Stimulated activated CD4-positive, alpha-beta T cell treated with anti-CD3 and anti-CD28 coated beads, Interleukin-1b, Interleukin-23, amount 100 ng/mL, for 4 hours (primary cell): ENCODE measurements at places on chromosomes 4 and X.

- no peak for DNase-seq
These were observed 106.1 kb downstream of the WWC2 start for GRCh38 chr4:183205193-183205592.

- no peak for DNase-seq
These were observed 8.6 kb downstream of the TCEAL7 start for GRCh38 chrX:103338663-103339062.

- no peak for DNase-seq
These were observed 174.5 kb downstream of the SMIM20 start for GRCh38 chr4:26088433-26088928.

DNA sequence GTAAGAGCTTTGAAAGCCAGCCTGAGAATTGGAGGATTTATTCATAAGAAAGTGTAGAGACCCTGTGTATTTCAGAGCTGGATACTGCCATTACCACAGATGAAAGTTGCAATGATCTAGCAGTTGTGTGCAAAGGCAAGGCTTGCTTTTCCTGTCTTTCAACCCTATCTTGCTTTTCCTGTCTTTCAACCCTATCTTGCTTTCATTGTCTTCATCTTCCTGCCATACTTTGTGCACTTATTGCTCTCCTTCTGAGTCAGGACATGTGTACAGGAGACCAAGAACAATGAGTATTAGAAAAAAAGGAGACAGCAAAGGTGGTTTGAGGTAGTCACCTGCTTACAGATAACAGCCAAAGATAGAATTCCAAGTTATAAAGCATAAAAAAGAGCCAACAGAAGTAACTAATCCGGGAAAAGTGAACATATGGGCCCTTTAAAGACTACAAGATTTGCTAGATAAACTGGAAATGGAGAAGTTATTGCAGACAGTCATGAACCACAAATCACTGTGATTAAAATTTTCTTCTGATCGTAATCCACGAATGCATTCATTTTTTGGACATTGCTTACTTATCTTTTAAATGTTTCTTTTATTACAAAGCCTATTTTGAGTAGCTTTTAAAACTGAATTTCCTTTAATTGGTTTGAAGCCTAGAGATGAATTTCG, 17.2 kb downstream of the C1QTNF7 start:
- no peak for DNase-seq

- DNase-seq: no peak
These were observed 89.7 kb upstream of the CBR4 start for GRCh38 chr4:169099771-169100180.

DNA sequence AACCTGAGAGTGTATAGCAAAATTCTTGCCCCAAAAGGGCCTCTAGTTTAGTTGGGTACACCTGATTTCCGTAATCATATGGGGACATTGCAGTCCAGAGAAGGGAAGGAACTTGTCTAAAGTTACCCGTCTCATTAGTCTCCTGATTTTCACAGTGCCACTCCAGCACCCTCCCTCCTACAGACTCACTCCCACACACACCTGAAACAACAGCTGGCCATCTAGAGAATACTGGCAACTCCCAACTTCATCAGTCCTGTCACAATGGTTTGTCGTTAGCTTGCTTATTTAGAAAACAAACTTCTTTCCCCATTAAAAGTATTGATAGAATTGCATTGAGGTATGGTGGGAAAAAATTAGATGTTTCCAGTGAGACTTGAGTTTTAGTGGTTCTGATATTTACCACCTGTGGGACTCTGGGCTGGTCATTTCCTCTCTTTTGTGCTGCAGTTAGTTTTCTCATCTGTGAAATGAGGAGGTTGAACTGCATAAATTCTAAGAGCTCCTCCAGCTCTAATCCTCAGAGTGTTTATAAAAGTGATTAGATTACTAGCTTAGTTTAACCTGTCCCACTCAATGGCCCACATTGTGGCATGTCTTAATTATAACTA, 1.7 kb downstream of the IL13RA1 start:
- DNase-seq: no peak

GRCh38 chr4:22667332-22667940, 25.3 kb upstream of the GBA3 start:
- no peak for DNase-seq

DNA sequence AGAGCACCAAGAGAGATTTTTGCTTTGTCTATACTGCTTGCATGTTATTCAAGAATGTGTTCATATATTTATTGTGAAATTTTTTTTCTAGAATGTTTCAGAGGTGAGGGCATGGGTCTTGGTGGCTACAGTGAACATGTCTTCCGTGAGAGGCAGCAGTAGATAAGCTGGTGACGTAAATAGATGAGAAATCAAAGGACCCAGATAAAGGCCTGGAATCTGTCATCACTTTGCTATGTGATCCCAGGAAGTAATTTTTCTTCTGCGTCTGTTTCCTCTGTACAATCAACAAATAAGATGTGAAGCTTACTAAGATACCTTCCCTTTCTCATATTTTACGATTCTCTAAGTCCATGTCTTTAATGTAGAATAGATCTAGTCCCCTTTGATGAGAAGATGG, 129.1 kb downstream of the COL4A6 start:
- no peak for DNase-seq

- DNase-seq: no peak
These were observed 120.9 kb upstream of the NOCT start for GRCh38 chr4:138894709-138895108.

DNA sequence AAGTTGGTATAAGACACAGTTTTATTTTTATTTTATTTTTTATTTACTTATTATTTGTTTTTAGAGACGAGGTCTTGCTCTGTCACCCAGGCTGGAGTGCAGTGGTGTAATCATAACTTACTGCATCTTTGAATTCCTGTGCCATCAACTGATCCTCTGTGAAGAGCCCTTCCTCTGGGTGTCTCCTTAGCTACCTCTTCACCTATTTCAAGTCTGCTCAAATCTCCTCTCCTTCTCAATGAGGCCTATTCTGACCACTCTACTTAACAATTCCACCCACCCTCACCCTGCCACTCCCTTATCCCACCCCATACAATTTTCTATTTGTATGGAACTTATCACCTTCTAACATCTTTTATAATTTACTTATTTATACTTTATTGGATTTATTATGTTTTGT, 183.4 kb downstream of the PPP3CA start:
- no peak for DNase-seq

DNA sequence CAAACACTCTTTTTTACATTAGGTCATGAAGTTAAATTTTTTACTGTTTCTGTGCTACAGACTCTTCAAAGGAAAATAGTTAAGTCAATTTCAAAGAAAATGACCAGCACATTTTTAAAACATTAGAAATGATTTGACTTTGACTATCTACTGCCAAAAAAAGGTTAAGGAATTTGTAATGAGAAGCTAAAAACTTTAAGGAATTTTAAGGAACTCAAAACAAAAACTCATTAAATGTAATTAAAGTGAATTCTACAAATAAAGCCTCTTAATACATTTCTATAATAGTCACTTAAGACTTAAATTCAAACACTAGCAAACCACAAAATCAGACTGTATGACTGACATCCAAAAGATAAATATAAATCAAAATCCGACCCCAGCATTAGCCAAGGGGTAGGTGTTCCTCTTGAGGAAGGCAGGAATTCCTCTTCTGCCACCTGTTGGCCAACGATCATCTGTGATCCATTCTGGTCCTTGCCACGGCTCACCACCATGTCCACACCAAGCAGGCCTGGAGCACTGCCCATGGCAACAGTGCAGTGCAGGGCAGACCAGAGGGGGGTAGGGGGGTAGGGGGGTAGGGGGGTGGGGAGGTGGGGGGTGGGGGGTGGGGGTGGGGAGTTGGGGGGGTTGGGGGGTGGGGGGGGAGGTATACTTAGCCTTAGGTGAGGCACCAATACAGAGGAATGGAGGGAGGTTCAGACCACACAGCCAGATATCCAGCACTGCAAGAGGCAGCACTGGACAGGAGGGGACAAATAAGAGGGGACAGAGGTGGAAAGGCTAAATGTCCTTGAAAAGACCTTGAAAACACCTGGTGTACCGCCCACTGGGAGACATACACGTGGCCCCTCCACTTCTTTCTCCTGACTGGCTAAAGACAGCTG, 287.4 kb downstream of the CHIC1 start:
- no peak for DNase-seq

DNA sequence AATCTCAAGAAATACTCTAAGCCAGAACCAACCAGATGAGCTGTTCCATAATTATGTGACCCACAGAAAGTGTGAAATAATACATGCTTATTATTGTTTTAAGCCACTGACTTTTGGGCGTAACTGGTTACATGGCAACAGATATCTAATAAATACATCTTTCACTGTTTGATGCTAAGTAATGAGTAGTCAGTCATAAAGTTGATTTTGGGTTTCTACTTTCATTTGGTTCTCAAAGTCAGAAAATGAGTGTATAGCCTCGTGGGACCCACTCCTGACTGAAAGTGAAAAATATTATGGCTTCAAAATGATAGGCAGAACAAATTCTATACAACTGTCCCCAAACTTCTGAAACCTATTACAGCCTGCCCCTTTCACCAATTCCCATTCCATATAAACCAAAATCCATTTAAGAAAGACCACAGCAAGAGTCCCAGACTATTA, 88.0 kb upstream of the CBR4 start:
- DNase-seq: no peak

- no peak for DNase-seq
These were observed 404.6 kb upstream of the PITX2 start for GRCh38 chr4:111027526-111027925.

- DNase-seq: no peak
These were observed 273.9 kb downstream of the BCOR start for GRCh38 chrX:39823854-39824253.

DNA sequence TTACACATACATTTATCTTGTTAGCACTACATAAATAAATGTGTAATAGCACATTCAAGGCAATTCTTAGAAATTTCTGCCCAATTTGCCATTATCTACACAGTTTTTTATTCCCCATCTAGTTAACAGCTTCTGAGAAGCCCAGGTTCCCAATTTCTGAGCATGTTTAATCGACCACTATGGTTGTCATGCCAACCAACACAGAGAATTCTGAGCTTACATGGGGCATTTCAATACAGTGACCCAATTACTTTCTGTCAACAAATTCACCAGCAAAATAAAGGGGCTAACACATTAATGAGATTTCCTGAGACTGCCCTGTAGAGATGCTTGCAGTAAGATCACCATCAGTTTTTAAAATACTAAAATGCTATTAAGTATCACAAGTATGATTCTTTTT, 22.0 kb downstream of the GPM6A start:
- DNase-seq: no peak

GRCh38 chrX:9749146-9749692, 16.4 kb downstream of the GPR143 start:
- no peak for DNase-seq

- DNase-seq: no peak
These were observed 106.1 kb downstream of the PRDM5 start for GRCh38 chr4:120816296-120816965.

- DNase-seq: no peak
These were observed 426.3 kb downstream of the KCNIP4 start for GRCh38 chr4:21522296-21522695.

DNA sequence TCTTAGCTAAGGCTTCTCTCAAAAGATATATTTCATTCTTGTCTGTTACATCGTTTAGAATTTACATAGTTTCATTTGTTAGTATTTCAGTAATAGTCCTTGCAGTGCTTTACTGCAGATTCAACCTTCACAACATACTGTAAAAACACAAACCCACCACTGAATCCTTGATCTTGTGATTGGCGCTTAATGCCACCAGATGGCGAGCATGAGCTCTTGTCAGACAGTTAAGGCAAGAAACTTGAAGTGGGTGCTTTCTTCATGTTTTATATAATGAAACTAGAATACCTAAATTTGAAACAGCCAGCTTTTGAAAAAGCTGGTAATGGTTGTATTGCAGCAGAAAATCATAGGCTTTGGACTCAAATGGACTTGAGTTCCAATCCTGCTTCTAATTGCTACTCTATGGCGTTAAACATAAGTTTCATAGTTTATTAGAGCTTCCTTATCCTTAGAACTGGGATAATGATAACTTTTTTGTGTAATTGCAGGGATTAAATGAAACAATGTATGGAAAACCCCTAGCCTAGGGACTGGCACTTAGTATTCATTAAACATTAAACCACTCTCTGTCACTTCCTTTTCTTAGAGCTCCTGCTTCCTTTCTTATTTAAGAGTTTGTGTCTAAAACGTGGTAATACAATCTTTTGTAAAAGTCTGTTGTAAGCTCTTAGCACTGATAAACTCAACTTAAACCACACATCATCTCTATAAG, 95.1 kb downstream of the USP9X start:
- DNase-seq: peak; percentile 20

DNA sequence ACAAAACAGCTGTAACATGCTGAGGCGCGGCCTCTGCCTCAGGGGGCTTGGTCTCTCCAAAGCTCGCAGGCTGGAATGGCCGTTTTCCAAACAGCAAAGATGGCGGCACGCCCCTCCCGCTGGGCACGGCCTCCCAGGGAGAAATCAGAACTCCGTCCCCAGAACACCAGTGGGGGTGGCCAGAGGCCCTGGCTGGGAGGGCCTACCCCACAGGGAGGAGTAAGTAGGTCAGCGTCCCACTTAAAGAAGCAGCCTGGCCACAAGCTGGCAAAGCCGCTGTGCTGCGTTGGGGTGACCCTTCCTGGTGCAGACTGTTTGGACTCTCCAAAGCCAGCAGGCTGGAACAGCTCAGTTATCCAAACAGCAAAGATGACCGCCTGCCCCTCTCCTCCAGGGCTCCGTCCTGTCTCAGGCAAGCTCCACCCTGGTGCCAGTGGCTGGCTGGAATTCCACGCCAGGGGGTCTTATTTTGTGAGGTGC, 862.8 kb downstream of the TRIML1 start:
- no peak for DNase-seq

- no peak for DNase-seq
These were observed 606.5 kb downstream of the MAGEB5 start for GRCh38 chrX:26822448-26822847.

- no peak for DNase-seq
These were observed 17.1 kb downstream of the CTBP1 start for GRCh38 chr4:1231637-1232360.

DNA sequence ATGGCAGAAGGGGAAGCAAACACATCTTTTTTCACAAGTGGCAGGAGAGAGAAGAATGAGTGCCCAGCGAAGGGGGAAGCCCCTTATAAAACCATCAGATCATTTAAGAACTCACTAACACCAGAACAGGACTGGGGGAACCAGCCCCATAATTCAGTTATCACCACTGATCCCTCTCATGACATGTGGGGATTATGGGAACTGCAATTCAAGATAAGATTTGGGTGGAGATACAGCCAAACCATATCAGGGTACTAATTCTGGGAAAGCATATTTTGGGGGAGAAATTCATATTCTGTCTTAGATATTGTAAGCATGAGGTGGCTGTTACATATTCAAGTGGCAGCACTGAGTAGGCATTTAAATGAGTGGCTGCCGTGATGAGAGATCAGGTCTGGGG, 87.8 kb downstream of the RAPGEF2 start:
- DNase-seq: no peak

GRCh38 chr4:6905516-6906445, 3.8 kb upstream of the TBC1D14 start:
- no peak for DNase-seq

GRCh38 chr4:113212613-113213012, 163.2 kb downstream of the ANK2 start:
- DNase-seq: no peak

DNA sequence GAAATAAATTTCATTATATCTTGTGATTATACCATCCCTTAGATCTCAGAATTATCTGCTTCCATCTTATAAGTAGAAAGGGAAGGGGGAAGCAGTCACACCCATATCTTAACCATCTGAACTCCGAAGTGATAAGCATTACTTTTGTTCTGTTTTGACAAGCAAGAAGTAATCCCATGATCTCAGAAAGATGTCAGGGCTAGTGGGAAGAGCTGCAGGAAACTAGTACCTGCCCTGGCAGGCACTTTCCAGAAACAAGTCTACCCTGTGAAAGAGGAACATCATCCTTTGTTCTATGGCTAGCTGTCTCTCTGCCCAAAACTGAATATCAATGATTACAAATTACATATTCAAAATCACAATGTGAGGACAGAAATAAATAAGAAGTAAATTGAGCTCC, 244.4 kb downstream of the SPOCK3 start:
- DNase-seq: no peak
